ENCODE measurements at places on chromosomes 16 and 17. TPM values are rescaled to one million over a fixed set of nuclear protein-coding genes. Genes with fewer than 3 reads are reported as not detected.

C1QL1 gene
- 0.52 TPM for total RNA-seq

NOS2 gene
- not detected for total RNA-seq

TVP23B gene
- 32.4 TPM for total RNA-seq

WNT9B gene
- total RNA-seq, result not detected

HEXIM1 gene
- total RNA-seq, result 35.4 TPM

UTS2R gene
- total RNA-seq, result not detected

PHOSPHO1 gene
- total RNA-seq, result not detected

IRF8 gene
- total RNA-seq, result 5.1 TPM

TM4SF5 gene
- total RNA-seq, result not detected

TP53TG3 gene
- not detected for total RNA-seq

ZNF286A gene
- total RNA-seq, result 22.3 TPM

ZACN gene
- total RNA-seq, result 0.18 TPM

TMEM92 gene
- 0.59 TPM for total RNA-seq

CTRB2 gene
- total RNA-seq, result not detected

PSMC3IP gene
- 18.9 TPM for total RNA-seq

RBFOX1 gene
- not detected for total RNA-seq

PPY gene
- total RNA-seq, result not detected

MYOCD gene
- not detected for total RNA-seq

NPW gene
- 0.70 TPM for total RNA-seq

PRSS22 gene
- total RNA-seq, result not detected

LPO gene
- total RNA-seq, result not detected

RUNDC3A gene
- total RNA-seq, result 0.20 TPM

ZP2 gene
- not detected for total RNA-seq

SHCBP1 gene
- 57.9 TPM for total RNA-seq

LITAFD gene
- not detected for total RNA-seq

HS3ST2 gene
- not detected for total RNA-seq

ARSG gene
- total RNA-seq, result 10.4 TPM

EMP2 gene
- total RNA-seq, result not detected

TUBB3 gene
- total RNA-seq, result 3.9 TPM

SEPTIN1 gene
- 326 TPM for total RNA-seq

THAP11 gene
- total RNA-seq, result 44.3 TPM

SHISA6 gene
- not detected for total RNA-seq

EIF3CL gene
- 115 TPM for total RNA-seq

EFCAB13 gene
- total RNA-seq, result 3.8 TPM

TP53TG3C gene
- total RNA-seq, result not detected

HS3ST4 gene
- not detected for total RNA-seq

KRTAP1-1 gene
- total RNA-seq, result not detected

TLCD3B gene
- 3.6 TPM for total RNA-seq

LDHD gene
- total RNA-seq, result 0.34 TPM

GAST gene
- total RNA-seq, result not detected

FBXW10 gene
- not detected for total RNA-seq

MFAP4 gene
- not detected for total RNA-seq

CD68 gene
- 8.3 TPM for total RNA-seq
